Stimulated activated CD8-positive, alpha-beta memory T cell treated with anti-CD3 and anti-CD28 coated beads, Interleukin-2, amount 100 ng/mL, for 48 hours (primary cell): ENCODE measurements at places on chromosomes 6 and 20.

DNA sequence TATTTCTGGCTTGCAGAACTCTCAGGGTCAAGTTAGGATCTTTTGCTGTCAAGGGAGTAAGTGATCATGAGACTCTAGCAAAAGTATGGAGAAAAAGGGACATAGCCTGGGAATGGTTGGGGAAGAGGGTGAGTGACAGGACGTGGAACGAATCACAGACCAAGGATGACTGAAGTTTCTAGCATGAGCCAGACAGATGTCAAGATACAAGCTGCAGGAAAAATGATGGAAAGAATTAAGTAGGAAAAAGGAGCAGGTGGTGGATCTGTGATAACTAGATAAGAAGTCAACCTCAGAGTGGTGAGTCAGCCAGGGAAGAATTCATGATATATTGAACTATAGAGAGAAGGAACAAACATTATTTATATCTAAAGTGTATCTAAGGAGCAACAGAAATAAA lies 159.8 kb upstream of the SYNDIG1 start:
- no peak for DNase-seq

GRCh38 chr20:18360635-18361034 lies 72.3 kb downstream of the ZNF133 start:
- no peak for DNase-seq

GRCh38 chr20:22370137-22370536 lies 214.2 kb downstream of the FOXA2 start:
- DNase-seq = no peak

GRCh38 chr6:47836046-47836445 lies 54.2 kb downstream of the OPN5 start:
- DNase-seq = no peak

- no peak for DNase-seq
Observed at GRCh38 chr6:80690551-80691131, 584.2 kb downstream of the BCKDHB start.

DNA sequence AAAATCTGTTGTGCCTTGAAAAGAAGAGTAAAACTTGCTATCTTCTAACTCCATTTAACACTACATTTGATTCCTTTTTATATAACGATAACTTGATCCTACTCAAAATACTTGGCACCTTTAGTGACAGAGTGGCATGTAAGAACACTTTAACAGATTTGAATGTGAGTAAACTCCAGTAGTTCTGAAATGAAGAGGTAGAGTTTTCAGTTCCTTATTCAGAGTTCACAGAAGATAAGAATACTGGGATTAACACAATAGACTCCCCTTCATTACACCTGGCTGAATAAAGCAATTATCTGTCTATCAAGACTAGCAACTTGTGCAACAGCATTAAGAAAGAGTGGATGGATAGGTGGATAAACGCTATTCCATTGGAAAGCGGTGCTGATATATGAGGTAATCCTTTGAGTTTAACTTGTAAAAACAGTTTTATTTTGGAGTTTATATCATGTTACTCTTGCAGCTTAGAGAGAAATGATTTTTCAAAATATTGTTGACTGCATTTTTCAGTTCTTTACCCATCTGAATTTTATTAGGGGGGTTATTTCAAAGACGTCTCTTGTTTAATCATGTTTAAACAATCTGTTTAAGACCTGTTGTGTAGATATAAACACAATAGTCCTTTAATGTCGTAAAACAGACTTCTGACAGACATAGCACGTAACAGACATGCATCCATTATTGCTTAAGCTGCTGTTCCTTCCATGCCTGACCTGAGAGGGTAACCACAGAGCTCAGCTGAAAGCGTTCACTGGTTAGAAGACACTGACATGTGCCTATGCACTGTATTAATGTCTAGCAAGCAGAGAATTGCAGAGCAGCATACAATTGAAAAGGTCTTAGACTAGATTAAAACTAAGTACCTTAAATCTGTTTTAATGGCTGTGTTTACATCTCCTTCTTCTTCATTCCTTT lies 102.4 kb upstream of the SUPT3H start:
- DNase-seq = no peak

GRCh38 chr6:21961226-21961625 lies 335.6 kb downstream of the PRL start:
- no peak for DNase-seq

DNA sequence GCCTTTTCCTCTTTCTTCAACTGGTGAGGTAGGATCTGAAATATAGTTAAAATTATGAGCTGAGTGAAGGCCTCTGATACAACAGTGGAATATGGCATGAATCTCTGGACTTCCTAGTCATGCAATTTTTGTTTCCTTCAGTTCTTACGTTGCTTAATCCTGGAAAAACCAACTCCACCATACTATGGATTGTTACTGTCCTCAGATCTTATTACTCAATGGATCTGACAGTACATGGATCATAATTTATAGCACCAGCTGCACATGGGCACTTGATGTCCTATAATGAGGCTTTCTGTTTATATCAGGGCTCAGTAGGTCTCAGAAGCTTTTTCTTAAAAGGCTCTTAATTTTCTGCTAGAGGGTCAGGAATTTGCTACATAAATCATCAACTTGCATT lies 1341.0 kb upstream of the EYS start:
- DNase-seq = no peak

DNA sequence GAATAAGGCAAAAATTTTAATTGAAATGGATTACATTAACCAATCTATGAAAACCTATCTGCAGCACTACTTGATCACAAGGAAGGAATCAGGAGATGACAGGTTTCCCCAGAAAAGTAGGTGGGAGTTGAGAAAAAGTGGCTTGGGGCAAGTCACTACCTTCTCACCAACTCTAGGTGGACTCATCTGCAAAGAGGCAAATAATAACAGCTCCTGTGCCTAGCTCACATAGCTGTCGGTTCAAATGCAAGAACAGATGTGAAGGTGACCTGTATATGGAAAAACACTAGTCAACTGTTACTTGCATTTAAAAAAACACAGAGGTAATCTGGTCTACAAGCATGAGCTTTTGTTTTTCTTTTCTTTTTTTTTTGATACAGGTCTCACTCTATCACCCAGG lies 67.2 kb downstream of the POPDC3 start:
- DNase-seq = no peak

DNA sequence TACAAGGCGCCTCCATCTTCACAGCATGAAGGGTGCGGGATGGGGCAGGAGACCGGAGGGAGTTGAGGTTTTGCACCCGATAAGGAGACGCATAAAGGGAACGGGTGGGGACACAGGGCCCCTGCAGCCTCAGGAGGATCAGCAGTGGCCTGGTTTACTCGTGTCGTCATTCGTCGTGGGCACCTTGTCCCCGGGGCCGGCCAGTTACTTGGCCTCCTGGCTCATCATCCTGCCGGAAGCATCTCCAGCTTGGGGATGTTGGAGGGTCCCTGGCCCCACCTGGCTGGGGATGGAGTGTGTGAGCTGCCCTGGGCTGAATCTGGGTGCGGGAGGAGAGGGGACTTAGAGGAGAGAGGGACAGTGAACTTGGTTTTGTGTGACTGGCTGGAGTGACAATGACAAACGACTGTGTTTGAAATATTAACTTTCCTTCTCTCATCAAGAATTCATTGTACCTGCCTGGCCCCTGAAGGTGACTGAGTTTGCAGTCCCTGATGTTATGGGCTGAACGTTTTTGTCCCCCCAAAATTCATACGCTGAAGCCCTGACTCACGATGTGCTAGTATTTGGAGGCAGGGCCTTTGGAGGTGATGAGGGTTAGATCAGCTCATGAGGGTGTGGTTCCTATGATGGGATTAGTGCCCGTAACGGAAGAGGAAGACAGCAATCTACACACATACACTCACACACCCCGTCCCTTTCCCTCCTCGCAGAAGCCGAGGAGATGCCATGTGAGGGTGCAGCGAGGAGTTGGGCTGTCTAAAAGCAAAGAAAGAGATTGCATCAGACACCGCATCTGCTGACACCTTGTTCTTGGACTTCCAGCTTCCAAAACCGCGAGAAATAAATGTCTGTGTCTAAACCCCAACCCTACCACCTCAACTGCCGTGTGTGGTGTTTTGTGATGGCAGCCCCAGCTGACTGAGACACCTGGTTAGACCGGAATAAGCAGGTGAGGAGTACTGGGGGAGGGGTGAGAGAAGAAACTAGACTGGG lies 65.0 kb upstream of the MAP3K4 start:
- no peak for DNase-seq

GRCh38 chr6:34745277-34746103 lies 11.8 kb upstream of the SNRPC start:
- DNase-seq = no peak

- DNase-seq = no peak
Observed at GRCh38 chr6:30954631-30955366, 14.0 kb downstream of the MUCL3 start.

DNA sequence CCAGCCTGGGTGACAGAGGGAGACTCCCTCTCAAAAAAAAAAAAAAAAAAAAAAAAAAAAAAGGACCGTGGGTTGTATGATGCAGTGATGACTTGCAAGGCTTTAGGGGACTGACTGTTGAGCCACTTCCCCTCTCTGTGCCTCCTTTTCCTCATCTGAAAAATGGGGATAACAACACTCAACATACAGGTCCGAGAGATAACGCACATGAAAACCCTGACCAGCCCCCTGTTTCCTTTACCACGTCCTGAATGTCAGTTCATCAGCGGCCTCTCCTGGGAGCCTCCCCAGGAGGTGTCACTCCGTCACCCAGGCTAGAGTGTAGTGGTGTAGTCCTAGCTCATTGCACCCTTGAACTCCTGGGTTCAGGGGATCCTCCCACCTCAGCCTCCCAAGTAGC lies 3.9 kb downstream of the SLA2 start:
- no peak for DNase-seq

DNA sequence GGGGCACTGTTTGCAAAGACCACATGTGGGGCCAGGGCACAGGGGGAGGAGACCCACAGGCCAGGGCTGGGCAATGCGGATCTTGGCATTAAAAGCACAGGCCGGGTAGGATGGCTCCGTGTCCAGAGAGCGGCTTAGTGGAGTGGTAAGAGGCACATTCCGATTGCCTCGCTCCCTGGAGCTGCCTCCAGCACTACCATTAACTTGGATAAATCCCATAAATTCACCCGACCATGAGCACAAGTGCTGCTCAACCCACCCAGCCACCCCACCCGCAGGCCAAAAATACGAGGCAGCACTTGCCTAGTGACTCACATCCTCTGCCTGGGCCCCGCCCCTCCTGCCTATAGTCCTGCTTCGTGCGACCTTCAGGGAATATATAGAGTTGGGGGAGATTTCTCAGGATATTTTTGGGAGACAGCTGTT lies 67.5 kb upstream of the QKI start:
- DNase-seq = no peak

DNA sequence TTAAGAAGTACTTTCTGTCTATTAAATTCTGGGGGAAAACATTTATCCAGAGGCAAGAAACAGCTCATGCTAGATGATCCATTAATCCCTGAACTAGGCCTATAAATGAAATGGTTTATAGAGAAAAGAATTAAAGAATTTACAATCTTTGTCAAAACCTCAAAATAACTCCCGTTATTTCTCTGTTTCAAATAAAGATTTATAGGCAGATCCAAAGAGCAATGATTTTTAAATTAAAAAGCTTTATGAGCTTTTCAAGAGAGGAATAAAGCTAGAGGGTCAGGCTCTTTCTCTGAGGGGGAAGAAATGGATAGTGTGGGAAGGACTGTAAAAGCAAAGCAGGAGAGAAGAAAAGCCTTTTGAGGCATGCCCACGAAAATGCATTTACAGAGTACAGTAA lies 82.5 kb upstream of the OGFRL1 start:
- DNase-seq = no peak

GRCh38 chr6:82410151-82410648 lies 46.6 kb downstream of the TPBG start:
- no peak for DNase-seq

DNA sequence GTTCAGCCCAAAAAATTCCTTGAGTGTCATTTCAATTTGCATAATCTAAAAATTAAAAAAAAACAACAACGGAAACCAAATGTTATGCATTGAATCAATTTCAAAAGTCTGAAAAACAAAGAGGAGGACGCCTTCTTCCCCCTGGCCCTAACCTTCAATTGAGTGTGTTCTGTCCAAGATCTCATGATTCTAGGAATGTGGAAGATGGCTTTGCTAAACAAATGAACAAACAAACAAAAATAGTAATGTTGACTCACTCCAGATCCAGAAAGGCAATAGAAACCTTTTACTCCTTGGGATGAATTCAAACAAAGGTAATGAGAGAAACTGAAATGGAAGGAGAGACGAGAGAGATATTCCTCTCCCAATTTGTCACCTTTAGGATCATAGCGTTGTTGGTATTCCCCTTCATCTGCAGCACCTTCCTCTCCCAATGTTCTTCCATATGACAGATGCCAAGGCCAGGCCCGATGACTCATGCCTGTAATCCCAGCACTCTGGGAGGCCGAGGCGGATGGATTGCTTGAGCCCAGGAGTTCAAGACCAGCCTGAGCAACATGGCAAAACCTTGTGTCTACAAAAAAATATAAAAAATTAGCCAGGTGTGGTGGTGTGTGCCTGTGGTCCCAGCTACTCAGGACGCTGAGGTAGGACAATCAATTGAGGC lies 109.2 kb upstream of the ADGRF1 start:
- DNase-seq = no peak

DNA sequence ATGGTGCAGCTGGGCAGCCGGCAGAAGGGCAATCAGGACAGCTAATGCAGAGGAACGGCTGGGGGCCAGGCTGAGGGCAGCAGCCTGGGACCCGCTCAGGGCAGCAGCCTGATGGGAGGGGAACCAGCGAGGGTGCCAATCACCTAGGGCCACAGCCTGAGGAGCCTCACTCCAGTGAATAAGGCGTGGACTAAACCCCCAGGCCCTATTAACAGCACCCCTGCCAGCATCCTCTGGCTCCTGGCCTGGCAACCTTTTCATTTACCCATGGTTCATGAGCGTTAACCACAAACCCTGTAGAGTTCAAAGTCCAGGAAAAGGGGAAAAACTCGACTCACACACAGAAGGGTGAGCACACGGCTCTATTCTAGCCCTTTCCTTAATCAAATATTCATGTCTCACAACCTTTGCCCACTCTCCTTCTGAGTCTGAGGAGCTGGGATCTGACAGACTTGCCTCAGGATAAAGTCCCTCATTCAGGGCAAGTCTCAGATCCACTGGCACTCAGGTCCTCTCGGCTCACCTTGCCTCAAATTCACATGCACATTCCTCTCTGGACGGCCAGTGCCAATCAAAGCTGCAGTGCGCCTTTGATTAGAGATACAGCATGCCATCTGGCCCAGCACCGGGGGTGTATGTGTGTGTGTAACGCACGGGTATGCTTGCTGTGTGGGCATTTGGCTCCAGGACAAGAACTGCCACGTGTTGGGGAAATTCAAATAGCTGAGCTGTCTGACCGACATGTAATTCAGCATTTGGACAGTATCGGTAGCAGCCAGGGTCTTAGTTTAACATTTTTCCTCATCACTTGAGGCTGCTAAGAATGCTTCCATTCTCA lies 86.9 kb upstream of the TRAF3IP2 start:
- no peak for DNase-seq

- DNase-seq = no peak
Observed at GRCh38 chr6:81362246-81362645, 390.2 kb downstream of the TENT5A start.

GRCh38 chr20:22400440-22400839 lies 183.9 kb downstream of the FOXA2 start:
- no peak for DNase-seq

GRCh38 chr6:17484201-17484849 lies 90.9 kb downstream of the CAP2 start:
- no peak for DNase-seq

- DNase-seq = no peak
Observed at GRCh38 chr6:2783188-2783963, 18.2 kb downstream of the WRNIP1 start.
